ENCODE measurements at places on chromosomes 2 and 18.

DNA sequence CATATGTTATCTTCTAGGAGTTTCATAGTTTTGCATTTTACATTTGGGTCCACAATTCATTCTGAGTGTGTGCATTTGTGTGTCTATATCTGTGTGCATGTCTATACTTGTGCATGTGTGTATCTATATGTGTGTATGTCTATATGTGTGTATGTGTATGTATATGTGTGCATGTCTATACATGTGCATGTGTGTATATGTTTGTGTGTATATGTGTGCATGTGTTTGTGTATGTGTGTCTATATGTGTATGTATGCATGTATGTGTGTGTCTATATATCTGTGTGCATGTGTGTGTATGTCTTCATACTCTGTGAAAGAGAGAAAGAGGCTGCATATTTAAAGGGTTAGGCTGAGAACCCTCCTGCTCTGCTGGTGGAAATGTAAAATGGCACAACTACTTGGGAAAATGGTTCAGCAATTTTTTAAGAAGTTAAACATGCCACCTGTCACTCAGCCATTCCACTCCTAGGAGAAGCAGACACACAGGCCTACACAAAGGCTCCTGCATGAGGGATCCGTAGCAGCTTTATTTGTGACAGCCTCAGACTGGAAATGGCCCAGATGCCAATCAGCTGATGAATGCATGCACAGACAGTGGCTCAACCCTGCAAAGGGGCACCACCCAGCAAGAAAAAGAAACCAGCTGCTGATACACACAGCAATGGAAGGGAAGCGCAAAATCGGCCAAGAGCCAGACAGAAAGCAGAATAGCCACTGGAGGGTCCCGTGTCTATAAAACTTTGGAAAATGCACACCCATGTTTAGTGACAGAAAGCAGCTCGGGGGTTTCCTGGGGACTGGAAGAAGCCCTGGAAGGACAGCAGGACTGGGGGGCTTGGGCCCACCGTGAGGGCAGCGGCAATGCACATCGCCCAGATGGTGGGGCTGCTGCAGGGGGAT is 146.8 kb downstream of the SEPTIN10 start:
- DNase-seq: peak; percentile 73

DNA sequence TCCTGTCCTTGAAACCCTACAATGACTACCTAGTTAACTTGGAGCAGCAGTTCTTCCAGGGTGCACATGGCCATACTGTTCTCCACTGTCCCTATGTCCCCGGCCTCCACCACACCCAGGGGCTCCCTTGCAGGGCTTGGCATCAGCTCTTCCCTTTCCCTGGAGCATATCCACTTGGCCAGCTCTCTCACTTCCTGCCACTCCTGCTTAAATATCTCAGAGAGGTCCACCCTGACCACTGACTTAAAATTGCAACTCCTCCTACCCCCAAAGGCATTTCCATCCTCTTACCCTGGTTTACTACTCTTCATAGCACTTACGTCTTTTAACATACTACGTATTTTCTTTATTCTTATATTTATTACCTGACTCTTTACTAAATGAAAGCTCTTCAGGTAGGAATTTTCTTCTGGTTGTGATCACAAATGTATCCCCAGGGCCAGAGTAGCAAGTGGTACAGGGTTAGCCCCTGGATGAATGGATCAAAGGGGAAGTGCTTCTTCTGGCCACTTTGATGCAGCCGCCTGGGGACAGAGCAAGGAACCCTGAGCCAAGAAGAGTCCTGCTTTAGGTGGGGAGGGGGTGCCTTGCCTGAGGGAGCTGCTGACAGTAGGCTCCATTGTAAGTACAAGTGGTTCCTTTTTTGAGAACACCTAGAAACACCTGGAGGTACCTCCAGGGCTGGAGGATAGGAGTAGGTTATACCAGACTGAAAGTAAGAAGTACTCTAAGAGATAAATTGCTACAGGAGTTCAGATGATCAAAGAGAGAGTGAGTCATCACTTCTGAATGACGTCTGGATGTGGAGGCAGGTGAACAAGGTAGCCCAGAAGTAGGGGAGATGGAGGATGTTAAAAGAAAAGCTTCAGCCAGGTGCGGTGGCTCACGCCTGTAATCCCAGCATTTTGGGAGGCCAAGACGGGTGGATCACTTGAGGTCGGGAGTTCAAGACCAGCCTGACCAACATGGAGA is 82.2 kb downstream of the SOCS6 start:
- DNase-seq: no peak

GRCh38 chr2:146388757-146389156 is 1456.1 kb upstream of the ACVR2A start:
- peak; percentile 84 for DNase-seq

DNA sequence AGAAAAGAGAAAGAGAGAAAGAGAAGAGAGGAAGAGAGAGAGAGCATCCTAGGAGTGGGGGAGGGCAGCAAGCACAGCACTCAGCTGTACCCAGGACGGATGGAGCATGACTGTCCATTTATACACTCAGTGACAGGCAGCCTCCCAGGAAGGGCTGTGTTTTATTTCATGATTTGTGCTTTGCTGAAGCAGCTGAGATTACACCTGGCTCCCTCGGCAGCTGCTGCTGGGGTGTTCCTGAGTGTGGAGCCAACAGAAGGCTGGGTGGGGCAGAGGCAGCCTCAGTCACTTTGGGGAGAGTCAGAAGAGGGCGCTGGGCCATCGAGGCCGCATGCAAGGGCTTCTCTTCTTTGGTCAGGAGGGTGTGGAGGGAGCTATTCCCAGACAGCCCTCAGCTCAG is 47.8 kb upstream of the TEX51 start:
- no peak for DNase-seq

DNA sequence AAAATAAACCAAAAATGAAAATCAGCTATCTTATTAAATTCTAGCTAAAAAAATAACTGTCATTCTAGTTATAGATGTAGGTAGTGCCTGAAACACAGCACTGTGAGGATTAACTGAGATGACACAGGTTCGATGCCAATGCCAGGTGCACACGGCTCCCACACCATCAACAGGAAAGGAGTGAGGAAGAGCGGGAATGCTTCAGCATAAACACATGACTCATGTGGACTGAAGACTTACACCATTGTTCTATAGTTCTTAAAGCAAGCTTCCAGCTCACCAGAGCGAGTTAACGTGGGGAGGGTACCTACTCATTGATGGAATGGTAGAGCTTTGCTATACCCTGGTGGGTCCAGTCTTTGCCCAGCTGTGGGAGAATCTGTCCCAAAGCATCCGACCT is 76.7 kb downstream of the EMILIN2 start:
- no peak for DNase-seq

- DNase-seq: no peak
Measured at GRCh38 chr18:39062426-39062825, 1496.8 kb upstream of the CELF4 start.

DNA sequence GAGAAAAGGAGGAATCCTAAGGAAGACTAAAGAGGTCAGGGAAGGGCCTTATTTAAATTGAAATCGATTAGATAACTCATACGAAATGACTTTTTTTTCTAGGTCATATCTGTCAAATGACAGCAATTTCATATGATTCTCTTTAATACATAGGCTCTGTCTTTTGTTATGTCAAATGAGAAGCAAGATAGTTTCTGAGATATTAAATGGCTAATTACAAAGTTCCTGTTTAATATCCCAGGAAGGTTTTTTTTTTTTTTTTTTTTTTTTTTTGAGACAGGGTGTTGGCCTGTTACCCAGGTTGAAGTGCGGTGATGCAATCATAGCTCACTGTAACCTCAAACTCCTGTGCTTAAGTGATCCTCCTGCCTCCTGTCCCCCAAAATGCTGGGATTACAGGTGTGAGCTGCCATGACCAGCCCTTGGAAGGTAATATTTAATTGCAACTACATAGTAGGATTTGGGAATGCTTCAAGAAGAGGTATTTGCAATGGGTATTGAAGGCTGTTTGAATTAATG is 48.0 kb upstream of the RMND5A start:
- DNase-seq: no peak

DNA sequence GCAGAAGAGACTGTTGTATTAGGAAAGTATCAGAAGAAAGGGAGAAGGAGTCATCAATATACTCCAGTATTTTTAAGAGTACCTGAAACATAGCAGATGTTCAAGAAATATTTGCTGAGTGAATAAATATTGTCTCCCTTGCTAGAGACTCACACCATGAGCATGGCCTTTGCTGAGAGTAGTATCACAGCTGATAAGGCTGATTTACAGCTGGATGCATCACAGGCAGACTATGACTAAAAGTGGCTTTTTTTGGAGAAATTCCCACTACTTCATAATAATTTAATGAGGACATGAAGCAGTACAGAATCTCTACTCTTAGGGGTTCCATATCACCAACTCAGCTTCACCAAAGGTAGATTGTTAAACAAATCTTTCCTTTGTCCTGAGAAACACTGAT is 373.3 kb downstream of the RBM43 start:
- peak; percentile 51 for DNase-seq

DNA sequence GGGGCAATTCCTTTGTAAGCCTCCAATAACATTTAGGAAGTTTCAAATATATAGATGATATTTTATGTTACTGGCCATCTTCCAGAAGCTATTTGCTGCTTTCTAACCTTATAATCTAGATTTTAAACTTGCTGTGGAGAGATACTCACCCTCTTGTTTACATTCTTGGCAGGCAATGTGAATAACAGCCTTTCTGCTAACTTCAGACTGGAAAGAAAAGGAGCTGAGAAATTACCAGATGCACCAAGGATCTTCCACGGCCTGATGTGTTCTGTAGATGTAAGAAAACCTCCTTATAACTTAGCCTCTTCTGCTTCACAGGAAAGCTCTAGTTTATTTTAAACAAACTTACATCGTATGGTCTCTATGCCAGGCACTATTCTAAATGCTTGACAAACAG is 16.7 kb downstream of the REG1B start:
- DNase-seq: no peak

DNA sequence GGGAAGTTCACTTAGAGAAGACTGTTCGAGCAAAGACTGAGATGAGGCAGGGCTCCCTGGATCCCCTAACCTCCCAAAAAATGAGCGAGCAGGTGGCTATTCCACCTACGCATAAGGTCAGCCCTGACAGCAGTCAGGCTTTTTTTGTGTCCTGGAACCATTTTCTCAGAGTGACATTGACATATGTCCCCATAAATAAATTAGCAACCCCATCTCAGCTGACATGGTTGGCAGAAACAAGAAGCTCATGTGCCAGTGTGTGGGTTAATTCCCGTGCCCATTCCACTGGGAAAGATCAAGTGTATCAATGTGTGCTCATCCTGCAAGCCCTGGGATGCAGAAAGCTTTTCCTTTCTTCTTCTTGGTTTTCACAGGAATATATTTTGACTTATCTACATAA is 740.4 kb upstream of the CELF4 start:
- no peak for DNase-seq

DNA sequence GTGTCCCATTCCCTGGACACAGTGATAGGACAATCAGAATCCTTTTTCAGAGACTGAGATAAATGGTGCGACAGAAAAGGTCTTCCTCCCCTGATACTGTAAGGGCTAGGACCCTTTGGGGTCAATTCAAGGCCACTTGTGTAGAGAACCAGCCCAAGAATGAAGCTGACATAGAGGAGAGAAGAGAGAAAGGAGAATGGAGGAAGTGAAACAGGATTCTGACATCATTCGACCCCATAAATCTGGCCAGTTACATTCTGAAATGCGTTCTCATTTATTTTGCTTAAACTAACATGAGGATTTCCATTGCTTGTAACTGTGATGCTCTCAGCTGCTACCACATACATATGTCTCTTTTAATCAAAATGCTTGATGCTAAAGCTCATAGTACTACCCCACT is 148.1 kb downstream of the TMEM163 start:
- no peak for DNase-seq

GRCh38 chr2:135050132-135050531 is 2.0 kb upstream of the RAB3GAP1 start:
- DNase-seq: no peak

DNA sequence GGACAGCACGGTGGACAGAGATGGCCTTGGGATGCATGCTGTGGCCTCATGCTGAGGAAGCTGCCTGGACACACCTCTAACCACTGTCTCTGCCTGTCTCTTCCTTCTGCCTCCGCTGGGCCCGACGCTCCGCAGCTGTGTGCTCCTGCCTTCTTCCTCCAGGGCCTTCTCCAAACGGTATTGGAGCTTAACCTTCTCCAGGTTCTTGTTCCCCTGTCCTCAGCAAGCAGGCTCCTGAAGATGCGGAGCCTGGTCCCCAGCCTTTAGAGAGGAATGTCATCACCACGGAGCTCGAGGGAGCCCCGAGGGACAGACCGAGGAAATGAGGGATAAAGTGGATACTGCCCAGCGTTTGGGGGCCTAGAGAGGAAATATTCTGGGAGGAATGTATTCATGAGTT is 155.1 kb downstream of the DYSF start:
- DNase-seq: no peak

DNA sequence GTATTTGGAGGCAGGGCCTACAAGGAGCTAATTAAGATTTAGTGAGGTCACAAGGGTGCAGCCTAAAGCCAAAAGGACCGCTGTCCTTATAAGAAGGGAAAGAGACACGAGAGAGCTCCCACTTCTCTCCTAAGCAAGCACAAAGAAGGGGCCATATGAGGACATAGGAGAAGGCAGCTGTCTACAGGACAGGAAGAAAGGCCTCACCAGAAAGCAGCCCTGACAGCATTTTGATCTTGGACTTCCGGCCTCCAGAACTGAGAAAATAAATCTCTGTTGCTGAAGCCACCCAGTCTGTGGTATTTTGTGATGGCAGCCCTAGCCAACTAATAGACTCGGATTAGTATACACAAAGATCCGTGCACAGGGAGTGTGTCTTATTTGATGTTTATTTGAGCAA is 139.7 kb downstream of the B3GNT2 start:
- DNase-seq: no peak

DNA sequence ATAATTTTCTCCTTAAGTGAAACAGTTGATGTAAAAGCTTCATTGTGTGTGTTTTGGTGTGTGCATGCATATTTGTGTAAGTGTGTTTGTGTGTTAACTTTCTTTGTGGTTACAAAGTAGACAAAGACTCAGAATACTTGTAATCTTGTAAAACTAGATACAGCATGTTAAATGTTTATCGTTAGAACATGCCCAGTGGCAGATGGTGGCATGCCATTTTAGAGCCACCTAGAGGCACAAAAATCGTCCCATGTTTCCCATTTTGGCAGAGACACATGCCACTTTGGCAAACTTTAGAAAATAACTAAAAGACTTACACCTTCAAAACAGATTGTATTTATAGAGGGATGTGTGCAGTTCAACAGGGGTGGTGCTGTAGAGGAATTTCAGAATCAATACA is 224.1 kb downstream of the LRP1B start:
- no peak for DNase-seq

GRCh38 chr2:239911641-239912071 is 113.5 kb downstream of the NDUFA10 start:
- no peak for DNase-seq

DNA sequence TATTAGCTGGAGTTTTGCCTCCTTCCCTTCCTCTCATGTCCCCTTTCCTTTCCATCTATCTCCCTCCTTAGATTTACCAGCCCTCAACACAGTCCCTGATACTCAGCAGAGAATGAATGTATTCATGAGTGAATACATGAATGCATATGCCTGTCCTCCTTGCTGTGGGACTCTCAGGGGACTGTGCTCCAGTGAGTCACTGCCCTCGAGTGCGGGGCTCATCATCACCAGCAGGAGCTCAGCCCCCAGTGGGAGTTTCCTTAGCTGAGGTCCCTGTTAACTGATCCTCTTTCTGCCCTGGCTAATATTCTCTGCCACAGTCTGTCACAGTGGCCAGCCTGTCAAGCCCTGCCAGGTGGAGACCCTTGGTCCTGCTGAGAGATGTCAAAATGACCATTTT is 104.9 kb upstream of the LHCGR start:
- DNase-seq: peak; percentile 50

GRCh38 chr2:218228366-218229090 is 11.5 kb downstream of the ARPC2 start:
- peak; percentile 20 for DNase-seq

Measured in fibroblast of skin of right biceps (primary cell).